T1000 (cell line): ENCODE measurements at places on chromosomes 13 and 19.

DNA sequence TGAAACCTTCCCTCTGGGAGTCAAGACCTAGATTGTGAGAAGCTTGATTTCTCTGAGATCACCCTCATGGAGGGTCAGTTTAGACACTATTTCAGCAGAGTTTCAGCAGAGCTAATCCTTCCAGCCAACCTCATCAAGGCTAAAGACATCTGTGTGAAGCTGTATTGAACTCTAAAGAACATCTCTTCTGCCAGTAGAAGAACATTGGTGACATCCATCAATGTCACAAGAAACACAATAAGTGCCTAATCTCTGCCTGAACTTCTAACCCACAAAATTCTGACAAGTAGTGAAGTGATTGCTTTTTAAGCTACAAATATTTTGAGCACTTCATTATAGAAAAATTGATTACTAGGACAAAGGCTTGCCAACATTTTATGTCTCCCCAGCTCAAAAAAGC, 475.8 kb upstream of the PCDH20 start:
- no peak for DNase-seq

DNA sequence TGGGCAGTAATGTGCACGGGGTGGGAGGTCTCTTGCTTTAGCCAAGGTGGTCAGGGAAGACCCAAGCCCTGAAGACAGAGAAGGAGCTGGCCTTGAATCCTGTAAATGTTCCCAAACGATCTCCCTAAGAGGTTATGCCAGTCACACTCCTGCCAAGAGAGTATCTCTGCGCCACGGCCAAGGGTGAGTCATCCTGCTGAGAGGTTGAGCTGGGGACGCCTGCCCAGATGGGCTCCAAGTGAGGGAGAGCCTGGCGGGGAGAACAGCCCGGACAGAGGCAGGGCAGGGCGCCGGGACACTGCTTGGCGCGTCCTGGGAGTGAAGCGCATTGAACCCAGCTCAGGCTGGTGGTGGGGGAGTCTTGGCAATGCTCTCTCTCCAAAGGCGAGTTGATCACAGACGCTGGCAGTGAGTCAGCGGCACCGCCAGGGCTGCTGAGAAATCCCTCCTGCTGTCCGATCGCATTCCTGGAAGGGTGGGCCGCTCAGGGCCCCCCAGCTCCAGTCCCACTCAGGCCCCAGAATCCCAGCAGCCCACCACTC, 16.4 kb downstream of the SULT2B1 start:
- peak; percentile 76 for DNase-seq

GRCh38 chr13:71865874-71866334, 1.1 kb downstream of the DACH1 start:
- DNase-seq, result no peak

DNA sequence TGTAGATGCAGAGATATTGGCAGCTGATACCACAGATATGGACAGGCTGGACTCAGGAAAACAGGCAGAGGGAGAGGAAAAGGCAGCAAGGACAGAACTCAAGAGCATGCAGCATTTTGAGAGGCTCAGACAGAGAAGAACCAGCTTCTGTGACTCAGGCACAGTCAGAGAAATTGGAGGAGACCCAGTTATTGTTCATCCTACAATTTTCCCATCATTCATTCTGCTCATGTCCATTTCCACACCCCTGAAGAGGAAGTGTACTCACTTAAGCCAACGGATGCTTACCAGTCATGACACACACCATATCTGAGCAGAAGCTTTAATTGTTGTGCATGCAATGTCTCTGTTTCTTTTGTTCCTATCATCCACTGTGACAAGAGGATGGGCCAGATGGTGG, 359.8 kb upstream of the HTR2A start:
- no peak for DNase-seq

- DNase-seq, result no peak
These were observed 796 bp upstream of the LSM14A start for GRCh38 chr19:34171539-34171876.

DNA sequence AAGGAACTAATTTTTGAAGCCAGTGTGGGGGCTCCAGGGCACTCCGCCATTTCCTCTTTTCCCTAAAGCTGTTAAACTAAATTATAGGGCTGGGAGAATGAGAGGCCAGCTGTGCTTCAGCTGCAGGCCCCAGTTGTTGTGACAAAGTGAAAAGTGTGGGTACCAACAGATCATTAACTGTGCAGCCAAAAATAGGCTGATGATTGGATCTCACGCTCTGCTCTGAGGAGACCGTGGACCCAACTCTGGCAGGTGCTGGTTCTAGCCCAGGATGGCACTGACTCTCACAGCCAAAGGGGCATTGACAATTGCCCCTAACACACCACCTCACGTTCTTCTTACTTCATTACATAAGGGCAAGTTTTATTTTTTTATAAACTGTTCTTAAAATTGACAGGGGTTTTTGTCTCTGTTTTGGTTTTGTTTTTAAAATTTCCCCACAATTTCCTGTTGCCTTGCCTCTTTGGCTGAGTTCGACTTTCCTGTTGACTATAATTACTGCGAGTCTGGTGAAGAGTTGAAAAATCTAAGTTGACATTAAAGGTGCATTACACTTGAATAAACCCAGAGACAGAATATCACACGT, 391.0 kb downstream of the FGF9 start:
- DNase-seq, result no peak

GRCh38 chr13:35961002-35961401, 170.2 kb downstream of the DCLK1 start:
- no peak for DNase-seq

DNA sequence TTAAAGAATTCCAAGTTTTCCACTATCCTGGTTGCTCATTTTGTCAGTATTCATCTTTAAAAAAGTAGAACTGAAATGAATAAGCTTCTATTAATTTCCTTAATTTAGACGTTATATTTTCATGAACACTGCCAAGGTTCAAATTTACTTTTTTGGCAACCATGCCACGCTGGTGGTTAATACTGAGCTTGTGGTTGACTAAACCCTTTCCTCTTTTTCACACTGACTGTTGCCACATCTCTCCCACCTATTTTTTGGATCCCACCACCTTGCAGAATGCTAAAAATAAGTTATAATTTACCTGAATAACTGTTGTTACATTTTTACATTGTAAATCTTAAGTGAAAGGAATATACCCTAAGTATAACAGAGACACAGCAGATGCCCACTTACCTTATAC, 45.0 kb downstream of the FLT3 start:
- no peak for DNase-seq

DNA sequence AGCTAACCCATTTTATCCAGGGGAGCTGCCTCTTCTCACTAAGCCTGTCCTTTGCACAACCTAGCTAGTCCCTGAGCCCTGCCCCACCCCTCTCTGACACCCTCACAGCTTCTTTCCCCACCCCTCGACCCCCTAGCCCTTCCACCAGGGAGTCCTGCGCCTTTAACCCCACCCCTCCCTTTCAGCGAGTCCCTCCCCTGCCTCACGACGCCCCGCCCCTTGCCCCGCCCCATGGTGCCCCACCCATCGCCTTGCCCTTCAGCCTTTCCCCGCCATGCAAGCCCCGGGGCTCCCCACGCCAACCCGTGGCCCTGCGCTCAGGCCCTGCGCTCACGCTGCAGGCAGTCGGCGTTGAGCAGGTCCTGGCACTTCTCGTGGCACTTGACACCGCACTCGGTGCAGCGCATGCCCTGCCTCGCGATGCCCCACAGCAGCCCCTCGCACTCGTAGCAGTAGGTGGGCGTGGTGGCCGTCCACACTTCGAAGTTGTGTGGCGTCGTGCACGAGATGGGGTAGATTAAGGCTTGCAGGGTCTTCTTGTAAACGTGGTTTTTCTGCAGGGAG, 40.0 kb downstream of the UNC13A start:
- no peak for DNase-seq

DNA sequence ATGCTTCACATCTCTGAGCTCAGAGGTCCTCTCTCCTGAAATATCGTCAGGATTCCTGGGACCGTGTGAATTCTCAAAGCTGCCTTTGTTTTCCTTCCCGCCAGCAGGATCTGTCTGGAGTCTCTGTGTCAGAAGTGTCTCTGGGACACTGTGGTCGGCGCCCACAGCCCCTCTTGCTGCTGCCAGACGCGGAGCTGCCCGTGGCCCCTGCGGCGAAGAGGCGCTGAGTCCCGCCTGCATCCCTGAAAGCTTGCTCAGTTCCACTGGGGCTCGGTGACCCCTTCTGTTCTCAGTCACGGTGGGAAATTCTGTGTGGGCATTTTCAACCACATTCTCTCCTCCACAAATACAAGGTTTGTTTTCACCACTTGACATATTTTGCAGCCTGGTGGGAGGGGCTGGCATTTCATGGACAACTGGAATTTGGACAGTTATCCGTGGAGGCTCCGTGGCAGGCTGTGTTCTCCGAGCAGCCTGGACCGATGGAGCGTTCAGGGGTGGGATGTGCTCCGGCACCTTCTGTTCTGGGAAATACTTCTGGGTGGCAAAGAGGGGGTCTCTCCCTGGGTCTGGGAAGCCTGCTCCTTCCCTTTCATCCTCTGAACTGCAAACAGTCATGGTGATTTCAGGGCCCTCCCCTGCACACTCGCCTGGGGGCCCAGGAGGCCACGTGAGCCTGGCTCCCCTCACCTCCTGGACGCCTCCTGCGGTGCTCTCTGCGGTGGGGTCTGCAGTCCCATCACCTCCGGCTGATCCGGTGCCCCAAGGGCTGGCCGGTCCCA, 42.6 kb upstream of the GRTP1 start:
- no peak for DNase-seq

GRCh38 chr19:45469945-45470761, 2.4 kb downstream of the FOSB start:
- peak; percentile 74 for DNase-seq

GRCh38 chr13:25632166-25632888, 260.6 kb downstream of the ATP8A2 start:
- DNase-seq, result no peak

DNA sequence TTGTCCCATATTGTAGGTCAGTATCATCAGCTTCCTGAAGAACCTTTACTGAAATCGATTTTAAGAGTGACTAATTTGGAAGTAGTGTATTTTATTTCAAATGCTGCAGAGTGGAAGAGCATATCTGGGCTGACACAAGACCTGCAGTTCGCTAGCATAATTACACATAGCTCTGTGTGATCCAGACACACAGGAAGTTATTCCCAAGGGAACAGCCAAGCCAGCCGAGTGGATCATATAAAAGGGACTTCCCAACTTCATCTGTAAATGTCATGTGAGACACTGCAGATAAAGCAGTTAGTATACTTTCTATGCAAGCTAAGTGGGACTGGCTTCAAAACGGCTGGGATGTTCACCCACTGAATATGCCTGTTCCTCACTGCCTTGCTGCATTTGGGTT, 760.4 kb downstream of the SLITRK1 start:
- DNase-seq, result no peak

- DNase-seq, result no peak
These were observed 117.6 kb downstream of the DNAJC15 start for GRCh38 chr13:43140985-43141384.

DNA sequence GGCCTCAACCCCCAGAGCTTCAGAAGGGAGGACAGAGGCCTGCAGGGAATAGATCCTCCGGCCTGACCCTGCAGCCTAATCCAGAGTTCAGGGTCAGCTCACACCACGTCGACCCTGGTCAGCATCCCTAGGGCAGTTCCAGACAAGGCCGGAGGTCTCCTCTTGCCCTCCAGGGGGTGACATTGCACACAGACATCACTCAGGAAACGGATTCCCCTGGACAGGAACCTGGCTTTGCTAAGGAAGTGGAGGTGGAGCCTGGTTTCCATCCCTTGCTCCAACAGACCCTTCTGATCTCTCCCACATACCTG, 969 bp upstream of the CEACAM5 start:
- no peak for DNase-seq

DNA sequence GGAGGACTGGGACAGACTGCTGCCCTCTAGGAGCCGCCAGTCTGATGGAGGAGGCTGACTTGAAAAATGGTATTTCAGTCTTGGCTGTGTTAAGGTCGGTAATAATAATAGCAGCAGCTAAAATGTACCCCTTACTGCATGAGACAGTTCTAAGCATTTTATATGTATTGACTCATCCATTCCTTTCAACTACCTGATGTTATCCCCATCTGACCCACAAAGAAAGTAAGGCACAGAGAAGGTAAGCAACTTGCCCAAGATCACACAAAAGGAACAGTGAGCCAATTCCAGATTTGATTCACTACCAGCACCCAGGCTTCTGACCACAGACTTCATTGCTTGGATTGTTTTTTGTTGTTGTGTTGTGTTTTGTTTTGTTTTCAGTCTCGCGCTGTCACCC, 4.0 kb downstream of the NCAN start:
- no peak for DNase-seq

DNA sequence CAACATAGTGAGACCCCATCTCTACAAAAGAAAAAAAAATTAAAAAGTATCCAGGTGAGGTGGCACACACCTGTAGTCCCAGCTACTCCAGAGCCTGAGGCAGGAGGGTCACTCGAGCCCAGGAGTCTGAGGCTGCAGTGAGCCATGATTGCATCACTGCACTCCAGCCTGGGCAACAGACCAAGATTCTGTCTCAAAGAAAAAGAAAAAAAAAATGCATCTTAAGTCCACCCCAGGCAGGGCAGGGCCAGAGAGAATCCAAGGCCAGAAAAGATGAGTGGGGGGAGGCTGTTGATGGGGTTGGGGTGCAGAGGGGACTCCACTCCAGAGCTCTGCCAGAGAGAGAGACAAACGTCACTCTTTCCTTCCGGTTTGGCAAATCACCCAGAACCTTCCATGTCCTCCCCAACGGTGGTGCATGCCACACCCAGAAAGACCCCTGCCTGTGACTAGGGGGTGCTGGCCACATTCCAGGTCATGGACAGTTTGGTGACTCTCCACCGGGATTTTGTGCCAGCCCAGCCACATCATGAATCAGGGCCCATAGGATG, 431 bp downstream of the FUT3 start:
- no peak for DNase-seq

- DNase-seq, result no peak
These were observed 4.2 kb downstream of the SSC5D start for GRCh38 chr19:55492362-55492944.

- DNase-seq, result no peak
These were observed 3.2 kb downstream of the SH3GL1 start for GRCh38 chr19:4396949-4397783.

- DNase-seq, result no peak
These were observed 1.4 kb downstream of the ABCA7 start for GRCh38 chr19:1041272-1041834.

GRCh38 chr13:37365496-37365895, 233.1 kb downstream of the POSTN start:
- no peak for DNase-seq

- peak; percentile 49 for DNase-seq
These were observed 12.7 kb upstream of the ZNF43 start for GRCh38 chr19:21848706-21849105.

DNA sequence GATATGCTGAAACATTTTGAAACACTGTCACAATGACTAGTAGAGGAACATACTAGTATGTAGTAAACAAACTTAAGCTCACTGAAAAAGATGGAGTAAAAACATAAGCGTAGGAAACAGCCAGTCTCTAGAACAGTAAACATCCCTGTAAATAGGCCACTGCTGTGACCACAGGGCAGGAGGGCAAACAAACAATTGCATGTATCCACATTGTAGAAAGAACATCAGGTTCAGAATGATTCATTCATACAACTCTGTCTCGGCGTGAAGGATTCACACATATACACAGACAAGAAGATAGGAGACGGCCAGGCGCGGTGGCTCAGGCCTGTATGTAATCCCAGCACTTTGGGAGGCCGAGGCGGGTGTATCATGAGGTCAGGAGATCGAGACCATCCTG, 390.1 kb downstream of the IRS2 start:
- no peak for DNase-seq

GRCh38 chr13:47420568-47420967, 523.7 kb upstream of the HTR2A start:
- DNase-seq, result no peak

GRCh38 chr13:33249066-33249465, 36.5 kb downstream of the STARD13 start:
- no peak for DNase-seq
